ENCODE measurements at places on chromosomes 3 and 15.

DNA sequence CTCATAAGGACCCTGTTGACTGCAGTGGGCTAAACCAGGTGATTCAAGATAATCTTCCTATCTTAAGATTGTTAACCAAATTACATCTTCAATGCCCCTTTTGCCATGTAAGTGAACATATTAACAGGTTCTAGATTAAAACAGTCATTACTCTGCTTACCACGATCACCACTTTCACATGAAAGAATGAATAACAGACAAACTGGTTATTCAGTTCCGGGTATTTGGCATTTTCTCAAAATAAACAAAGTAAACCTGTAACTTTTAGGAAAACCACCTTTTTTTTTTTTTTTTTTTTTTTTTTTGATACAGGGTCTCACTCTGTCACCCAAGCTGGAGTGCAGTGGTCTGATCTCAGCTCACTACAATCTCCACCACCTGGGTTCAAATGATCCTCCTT is 131.2 kb downstream of the IMPG2 start:
- no peak for DNase-seq

DNA sequence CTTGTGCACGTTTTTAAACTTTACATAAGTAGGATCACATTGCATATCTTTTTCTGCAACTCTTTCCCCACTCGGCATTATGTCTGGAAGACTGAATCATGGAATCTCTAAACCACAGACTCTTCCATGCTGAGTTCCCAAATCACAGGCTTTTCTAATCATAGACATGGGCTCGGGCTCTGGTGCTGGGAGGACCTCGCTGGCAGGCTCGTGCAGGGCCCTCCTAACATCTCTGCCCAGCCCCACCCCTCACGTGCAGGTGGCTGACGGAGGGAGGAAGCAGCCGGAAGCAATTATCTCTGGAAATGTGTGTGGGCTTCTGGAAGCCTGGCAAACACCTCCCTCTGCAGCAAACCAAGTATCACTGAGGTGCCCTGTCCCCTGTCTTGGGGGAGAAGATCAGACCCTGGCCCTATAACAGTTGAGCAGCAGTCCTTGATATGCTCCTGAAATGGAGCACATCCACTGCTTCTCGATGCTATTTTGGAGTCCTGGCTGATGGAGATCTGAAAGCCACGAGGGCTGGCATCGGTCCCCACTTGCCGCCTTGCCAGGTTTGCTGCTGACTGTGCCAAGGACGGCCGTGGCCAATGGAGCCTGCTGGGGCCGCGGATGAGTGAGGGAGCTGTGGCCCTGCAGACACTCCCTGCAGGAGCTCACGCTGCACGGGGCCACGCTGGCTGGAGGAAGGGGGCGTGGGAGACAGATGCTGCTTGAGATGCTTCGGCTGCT is 4.4 kb upstream of the IQSEC1 start:
- DNase-seq: peak; percentile 72

DNA sequence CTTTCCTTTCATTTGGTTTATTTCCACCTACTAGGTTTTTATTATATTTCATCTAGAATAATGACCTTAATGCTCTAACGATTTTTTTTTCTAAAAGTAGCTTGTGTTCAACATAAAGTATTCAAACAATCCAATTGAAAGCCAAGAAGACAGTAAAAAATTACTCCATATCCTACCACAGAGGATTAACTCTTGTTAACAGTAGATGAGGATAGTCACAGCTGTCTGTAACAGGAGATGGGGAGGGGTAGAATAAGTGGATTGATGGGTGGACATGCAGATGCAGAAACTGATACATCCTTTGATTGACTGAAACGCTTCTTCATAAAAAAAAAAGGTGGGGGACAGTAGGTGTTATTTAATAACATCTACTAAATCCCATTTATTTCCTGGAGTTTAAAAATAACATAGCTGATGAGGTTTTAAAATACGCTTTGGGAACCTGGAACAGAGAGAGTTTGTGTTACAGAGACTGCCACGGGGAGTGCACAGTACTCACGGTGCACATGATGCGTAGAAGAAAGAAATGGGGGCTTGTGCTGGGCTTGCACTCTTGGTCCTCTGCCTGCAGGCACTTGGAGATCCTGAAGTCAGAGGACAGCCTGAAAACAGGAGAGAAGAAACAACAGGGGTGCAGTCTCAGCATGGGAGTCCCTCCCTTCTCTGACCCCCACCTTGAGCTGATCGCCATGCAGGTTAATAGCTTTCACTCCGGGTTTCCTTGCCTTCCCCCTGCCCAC is 226.7 kb downstream of the THSD4 start:
- DNase-seq: no peak

DNA sequence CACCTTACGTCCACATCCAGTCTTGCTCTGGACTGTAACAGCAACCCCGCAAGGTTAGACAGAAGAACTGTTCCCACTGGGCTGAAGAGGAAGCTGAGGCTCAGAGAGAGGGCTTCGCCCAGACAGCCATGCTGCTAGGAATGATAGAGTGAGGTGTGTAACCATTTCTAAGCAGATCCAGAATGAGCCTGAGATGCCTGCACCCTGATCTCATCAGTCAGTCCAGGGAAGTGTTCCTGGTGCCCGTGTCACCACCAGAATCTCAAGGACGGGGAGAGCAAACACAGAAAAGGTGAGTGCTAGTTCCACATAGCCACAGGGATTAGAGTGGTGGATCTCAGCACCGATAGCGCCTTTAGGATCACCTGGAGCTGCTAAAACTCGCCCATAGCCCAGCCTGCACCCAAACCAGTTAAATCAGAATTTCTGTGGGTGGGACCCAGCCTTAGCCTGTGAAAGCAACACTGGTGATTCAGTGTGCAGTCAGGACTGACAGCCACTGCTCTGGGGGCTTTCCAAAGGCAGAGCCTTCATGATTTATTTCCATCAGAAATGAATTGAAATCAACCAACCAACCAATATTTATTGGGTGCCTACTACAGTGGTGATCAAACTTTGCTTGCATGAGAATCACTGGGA is 12.3 kb downstream of the ISLR start:
- no peak for DNase-seq

Data from DMS79 (cell line).